NCI-H187 treated with DMSO at 0.1 percent for 48 hours (cell line): ENCODE measurements at places on chromosomes 2 and 18.

GRCh38 chr2:158378926-158379325 lies 77.6 kb downstream of the CCDC148 start:
- DNase-seq = no peak

- DNase-seq = no peak
These were observed 467.4 kb downstream of the SOX11 start for GRCh38 chr2:6159606-6160005.

DNA sequence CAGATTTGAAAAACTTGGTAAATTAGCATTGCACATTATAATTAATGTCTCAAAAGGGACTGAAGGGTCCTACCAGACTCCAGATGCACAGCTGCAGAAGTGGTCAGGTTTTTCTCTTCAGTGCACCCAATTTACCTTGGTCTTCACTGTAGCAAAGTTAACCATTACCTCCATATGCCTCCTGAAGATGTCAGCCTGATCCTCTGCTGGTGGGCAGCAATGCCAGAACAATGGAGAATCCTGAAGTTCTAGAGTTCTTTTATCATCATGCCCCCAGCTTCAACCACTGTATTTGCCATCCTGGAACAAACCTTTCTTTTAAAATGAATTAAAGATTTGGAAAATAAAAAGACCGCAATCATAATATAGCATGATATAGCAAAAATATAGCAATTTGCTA lies 1774.8 kb upstream of the CELF4 start:
- no peak for DNase-seq

DNA sequence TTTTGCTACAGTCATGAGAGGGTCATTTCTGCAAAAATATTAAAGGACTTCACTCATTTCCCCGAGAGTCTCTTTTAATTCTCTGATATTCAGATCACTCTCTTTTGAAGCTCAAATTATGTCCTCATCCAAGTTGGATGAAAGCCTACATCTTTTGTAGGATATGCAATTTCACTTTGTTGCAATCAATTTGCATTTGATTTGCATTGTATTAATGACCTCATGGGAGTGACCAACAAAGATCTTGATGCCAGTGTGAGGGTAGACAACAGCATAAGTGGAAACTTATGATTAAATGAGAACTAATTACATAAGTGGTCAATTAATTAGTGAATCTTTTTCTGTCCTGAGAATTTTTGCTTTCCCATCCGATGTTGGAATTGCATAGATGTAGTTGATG lies 60.3 kb upstream of the UPP2 start:
- no peak for DNase-seq

DNA sequence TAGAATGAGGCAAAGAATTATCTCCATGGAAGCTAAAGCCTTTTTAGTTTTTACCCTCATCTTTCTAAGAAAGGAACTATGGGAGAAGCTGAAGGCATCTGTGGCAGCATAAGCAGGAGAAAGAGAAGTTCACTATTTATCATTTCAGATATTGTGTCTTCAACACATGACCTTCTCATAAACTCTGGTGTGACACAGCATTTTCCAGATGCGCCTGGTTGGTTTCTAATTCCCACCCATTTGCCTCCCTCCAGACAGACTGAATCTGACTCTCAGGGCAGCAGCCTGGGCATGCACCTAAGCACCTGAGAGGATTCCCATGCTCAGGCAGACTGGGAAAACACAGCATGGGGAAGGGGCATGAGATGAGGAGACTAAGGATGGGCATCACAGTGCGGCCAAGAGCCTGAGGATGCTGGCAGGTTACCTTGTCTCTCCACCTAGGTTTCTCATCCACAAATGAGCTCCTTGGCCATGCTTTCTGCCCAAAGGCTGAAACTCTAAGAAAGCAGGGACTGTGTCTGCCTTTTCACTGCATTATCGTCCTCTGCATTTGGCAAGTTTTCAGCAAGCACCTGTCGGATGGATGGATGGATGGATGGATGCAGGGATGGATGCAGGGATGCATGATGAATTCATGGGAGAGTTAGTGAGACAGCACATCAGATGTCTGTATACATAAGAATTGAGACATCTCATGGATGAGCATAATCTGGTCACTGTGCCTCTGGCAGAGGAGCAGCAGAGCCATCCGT lies 28.8 kb upstream of the SULT1C4 start:
- no peak for DNase-seq

- DNase-seq = no peak
These were observed 199.8 kb downstream of the CLIP4 start for GRCh38 chr2:29314816-29315571.

- no peak for DNase-seq
These were observed 5.1 kb downstream of the DGUOK start for GRCh38 chr2:73931531-73932500.

DNA sequence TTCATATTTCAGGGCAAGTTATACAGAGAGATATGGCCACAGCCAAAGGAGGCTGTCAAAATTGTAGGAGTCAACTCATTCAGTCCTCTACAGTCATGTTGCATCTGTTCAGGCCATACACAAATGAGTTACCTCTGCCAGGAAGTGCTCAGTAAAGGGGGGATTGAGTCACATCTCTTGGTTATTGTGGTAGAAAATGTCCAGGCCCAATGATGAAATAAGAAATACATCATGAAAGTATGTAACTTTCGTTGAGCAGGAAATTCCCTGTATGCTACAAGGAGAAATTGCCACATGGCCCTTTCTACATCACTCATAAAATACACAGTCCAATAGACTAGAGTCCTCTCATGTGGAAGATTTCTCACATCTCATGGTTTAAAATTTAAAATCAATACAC lies 103.9 kb upstream of the COL3A1 start:
- DNase-seq = no peak

DNA sequence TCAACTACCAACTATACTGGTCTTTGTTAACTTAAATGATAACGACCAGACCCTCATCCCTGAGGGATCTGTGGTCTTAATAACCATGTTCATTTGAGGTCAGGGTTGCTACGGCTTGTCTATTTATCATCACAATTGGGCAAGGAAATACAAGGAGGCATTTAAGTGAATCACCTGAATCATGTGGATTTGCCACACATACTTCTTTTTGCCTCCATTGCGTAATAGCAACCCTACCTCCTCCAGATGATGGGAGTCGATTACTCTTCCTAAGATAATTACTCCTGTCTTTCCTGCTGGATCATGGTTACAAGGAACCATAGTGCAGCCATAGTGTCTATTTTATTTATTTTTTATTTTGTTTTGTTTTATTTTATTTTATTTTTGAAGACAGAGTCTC lies 42.2 kb downstream of the TAF4B start:
- no peak for DNase-seq

- no peak for DNase-seq
These were observed 32.1 kb downstream of the ATF2 start for GRCh38 chr2:175135862-175136261.

DNA sequence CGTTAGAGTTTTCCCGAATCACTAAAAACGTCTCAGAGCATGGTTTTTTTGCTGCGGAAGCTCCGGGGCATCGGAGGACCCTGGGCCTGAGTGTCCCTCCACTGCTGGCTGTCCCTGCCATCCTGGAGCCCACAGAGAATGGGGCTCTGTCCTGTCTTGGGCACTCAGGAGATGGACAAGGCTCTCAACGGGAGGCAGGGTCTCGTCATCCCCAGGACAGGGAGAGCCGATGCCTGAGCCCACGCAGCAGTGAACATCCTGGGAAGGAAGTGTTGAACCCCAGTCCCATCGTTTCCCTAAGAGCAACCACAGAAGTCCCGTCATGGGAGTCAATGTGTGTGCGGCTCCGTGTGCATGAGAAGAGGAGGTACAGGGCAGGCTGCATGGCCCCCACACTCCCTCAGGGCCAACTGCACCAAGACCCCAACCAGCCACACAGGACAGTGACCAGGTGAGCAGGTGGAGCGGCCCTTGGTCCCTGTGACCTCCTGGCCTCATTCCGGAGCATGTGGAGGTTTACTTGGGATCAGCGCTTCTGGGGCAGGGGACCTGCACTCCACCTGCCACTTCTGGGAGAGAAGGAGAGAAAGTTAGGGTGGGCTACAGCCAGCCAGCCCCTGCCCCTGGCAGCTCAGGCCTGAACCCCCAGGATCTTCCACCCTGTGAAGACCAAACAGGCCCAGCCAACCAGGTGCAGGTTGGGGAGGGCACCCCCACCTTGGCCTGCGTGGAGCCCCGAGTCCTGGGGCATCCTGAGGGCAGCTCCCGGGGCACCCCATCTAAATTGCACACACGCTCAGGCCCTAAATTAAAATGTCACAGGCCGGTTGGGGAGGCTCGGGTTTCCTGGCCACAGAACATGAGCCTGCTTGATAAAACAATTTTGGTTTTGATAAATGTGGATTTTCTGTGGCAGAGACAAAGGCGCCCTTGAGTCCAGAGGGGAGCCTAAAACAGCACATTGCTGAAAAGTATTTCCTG lies 3.1 kb upstream of the SNED1 start:
- DNase-seq = no peak

- DNase-seq = no peak
These were observed 84.4 kb downstream of the DYM start for GRCh38 chr18:49376046-49376445.

- DNase-seq = no peak
These were observed 416.6 kb upstream of the TRIB2 start for GRCh38 chr2:12300019-12300602.
